Hypothalamus (tissue), 51 donors: ENCODE measurements at places on chromosomes 5 and 9.
A peak's percentile ranks its signal among the peaks of the same experiment; 100 is the strongest.

DNA sequence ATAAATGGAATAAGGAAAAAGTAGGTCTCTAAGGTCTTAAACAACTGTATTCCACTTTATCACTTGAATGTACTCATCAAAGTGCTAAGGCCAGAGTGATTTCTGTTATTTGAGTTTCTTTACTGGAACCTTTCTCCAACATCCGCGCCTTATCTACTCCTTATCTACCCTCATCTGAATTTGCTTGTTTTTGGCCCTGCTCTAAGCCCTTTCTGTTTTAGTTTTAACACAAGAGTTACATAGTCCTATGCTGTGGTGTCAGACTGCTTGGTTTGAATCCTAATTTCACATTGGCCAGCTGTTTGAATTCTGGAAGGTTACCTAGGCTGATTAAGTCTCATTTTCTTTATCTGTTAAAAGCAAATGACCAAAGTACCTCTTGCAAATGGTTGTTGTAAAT is 128.3 kb downstream of the PCSK5 start:
- no peak for DNase-seq

- DNase-seq, result no peak
Measured at GRCh38 chr5:53472720-53473510, 7.5 kb upstream of the FST start.

DNA sequence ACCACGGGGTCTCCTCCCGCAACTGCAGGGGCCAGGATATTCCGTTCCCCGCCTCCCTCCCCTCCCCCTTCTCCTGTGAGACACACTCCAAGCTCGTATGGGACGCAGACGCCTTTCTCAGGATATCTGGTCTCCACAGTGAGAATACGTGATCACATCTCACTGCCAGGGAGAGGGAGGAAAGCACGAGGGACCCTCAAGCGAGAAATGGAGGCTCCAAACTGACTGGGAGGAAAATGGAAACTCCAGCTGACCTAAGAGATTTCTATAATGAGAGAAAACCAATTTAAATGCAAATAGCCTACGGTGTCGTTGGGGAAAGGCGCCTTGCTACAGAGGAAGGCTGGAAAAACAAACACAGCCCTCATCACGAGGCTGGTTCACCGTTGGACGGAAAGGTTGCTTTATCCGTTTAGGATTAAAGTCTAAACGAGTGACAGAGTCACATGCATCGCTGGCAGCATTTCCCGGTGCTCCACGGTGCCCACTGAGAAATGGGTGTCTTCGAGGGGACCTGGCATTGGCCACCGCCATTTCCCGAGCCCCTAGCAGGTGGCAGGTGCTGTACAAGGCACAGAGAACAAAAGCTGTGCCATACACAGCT is 116.9 kb upstream of the CPEB4 start:
- no peak for DNase-seq

- no peak for DNase-seq
Measured at GRCh38 chr9:120235081-120235480, 344.9 kb downstream of the CDK5RAP2 start.

- no peak for DNase-seq
Measured at GRCh38 chr5:31413030-31413812, 118.7 kb downstream of the DROSHA start.

GRCh38 chr9:35529161-35529823 is 39.4 kb downstream of the RUSC2 start:
- DNase-seq, result no peak

DNA sequence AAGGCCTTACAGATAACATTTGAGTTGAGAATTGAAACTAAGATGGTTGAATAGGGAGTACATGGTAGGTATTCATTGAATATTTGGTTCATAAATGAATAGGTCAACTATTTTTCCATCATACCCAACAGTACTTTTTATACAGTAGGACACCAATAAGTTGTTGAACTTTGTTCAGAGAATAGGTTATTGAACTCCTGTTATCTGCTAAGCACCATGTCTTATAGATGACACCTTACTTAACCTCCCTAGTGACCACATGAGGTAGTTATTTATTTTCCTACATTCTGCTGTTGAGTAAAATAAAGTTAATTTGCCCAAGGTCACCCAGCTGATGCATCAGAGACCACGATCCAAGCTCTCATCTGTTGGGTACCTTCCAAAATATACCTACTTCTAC is 49.6 kb upstream of the ATP10B start:
- no peak for DNase-seq

DNA sequence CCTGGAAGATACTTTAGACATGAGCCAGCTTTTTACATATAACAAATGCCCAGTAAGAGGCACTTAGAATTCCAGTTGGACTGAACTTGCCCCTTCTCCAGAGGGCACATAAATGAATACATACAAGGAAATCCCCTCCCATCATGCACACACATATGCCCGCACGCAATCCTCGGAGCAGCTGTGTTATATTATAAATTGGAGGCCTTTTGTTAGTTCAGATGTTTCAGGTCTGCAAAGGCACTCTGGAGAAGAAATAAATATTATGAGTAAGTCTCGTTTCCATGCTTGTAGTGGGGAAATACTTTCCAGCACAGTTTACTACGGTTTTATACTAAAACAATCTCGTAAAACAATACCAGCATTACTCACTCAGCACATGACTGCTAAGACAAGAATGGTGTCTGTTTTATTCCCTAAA is 17.6 kb upstream of the MUSK start:
- DNase-seq, result no peak

GRCh38 chr5:140372971-140373487 is 13.0 kb downstream of the SLC4A9 start:
- DNase-seq, result peak; percentile 26

- no peak for DNase-seq
Measured at GRCh38 chr9:74609671-74610405, 112.7 kb downstream of the RORB start.

GRCh38 chr5:1366514-1366913 is 21.6 kb upstream of the CLPTM1L start:
- DNase-seq, result no peak

- peak; percentile 44 for DNase-seq
Measured at GRCh38 chr5:180784497-180785097, 18.0 kb downstream of the MGAT1 start.

DNA sequence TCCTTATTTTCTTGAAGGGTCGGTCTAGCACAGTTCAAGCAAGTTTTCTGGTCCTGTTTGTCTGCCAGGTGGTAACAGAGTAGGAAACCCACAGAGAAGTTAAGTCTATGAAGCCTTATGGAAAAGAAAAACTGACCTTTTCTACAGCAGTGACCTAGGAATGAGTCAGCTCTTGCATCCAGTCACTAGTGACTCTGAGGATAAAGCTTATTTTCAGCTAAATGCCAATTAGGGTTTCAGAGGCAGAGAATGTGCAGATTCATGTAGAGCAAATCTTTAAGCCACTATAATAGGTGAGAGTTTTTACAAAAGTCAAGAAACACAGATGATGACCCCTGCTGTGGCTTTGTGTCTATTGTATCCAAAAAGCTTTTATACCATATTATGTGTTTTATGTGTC is 100.7 kb downstream of the CWC27 start:
- no peak for DNase-seq

DNA sequence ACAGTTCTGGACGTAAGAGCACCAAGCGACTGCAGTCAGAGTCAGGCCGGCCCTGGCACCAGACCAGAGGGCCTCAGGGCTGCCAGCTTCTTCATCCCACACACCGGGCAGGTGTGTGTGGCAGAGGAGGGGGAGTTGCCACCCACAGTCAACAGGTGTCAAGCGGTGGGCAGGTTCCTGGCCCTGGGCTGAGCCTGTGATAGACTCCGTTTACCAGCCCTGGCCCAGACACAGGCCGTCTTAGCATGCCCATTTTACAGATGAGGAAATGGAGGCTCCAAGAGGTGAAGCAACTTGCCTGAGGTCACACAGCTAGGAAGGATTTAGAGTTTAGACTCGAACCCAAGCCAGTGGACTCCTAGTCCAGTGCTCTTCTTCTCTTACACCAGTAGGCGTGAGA is 71.8 kb downstream of the HMCN2 start:
- no peak for DNase-seq

- no peak for DNase-seq
Measured at GRCh38 chr5:8393240-8393639, 524.3 kb downstream of the MTRR start.

- no peak for DNase-seq
Measured at GRCh38 chr5:37875051-37875787, 35.4 kb upstream of the GDNF start.

DNA sequence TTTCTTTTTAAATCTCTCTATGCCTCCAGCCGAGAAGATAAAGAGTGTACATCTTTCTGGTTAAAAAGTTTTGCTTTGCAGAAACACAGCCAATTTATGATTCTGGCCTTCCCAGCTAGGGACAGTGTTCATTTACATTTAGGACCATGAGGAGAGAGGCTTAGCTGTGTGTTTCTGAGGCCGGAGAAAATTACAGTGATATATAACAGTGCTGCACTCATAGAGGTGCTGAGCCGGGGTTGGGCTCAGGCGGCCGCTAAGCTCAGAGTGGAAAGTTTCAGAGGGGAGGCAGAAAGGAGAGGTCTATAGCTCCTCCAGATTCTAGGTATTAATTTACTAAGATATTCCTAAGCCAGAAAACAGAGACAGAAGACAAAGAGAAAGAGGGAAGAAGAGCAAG is 37.0 kb upstream of the LCP2 start:
- no peak for DNase-seq

- no peak for DNase-seq
Measured at GRCh38 chr5:86971034-86971571, 296.6 kb upstream of the RASA1 start.

GRCh38 chr5:56159521-56159947 is 73.6 kb downstream of the ANKRD55 start:
- DNase-seq, result no peak

GRCh38 chr5:85663708-85664031 is 954.1 kb upstream of the COX7C start:
- no peak for DNase-seq

DNA sequence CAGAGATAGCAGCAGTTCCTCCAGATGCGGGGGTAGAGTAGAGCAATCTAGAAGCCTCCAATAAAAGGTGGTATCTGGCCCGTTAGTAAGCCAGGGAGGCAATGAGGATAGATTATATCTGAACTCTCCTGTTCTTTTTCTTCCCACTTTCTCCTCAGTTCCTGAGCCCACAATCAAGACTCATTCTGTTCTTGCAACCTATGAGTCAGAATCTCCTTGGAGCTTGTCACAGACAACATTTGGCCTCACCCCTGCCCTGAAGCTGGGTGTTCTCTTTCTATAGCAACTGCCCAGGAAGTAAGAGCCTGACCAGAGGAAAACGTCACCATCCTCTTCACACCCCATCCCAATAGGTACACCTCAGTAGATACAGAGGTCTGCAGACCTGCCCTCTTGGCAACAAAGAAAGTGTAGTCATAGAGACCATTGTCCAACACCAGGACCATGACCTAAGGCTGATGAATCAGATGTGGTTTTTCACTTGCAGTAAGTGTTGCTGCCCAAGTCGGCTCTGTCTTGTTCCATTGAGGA is 76.3 kb upstream of the PCA3 start:
- no peak for DNase-seq

GRCh38 chr5:3537942-3538341 is 57.7 kb upstream of the IRX1 start:
- no peak for DNase-seq

DNA sequence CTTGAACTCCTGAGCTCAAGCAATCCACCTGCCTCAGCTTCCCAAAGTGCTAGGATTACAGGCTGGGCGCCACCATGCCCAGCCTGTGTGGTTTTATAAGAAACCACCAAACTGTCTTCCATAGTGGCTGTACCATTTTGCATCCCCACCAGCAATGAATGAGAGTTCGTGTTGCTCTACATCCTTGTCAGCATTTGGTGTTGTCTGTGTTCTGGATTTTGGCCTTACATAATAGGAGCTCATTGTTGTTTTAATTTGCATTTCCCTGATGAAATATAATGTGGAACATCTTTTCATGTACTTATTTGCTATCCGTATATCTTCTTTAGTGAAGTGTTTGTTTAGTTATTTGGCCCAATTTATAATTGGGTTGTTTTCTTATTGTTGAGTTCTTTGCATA is 29.8 kb downstream of the PHF2 start:
- no peak for DNase-seq

GRCh38 chr5:146218168-146218567 is 14.8 kb downstream of the RBM27 start:
- no peak for DNase-seq

DNA sequence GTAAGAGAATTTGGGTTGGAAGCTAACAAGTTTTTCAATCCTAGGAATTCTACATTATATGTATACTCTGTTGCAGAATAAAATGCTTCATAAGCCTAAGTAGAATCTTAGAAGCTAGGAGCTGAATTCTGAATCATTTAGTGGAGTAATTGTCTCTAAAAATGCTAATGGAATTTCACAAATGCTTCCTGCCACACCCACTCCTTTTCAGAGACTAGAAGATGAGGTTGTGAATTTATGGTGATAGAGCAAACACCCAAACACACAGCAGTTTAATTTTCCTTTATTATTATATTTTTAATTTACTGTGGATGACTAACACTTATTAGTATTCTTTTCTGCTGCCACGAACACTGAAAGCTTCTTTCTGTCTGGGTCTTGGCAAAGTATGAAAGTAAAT is 208.0 kb upstream of the PDE4D start:
- no peak for DNase-seq
